ENCODE measurements at places on chromosomes 7 and 10.
A peak's percentile ranks its signal among the peaks of the same experiment; 100 is the strongest.

- DNase-seq: no peak
These were observed 803.6 kb downstream of the SORCS1 start for GRCh38 chr10:106360870-106361269.

DNA sequence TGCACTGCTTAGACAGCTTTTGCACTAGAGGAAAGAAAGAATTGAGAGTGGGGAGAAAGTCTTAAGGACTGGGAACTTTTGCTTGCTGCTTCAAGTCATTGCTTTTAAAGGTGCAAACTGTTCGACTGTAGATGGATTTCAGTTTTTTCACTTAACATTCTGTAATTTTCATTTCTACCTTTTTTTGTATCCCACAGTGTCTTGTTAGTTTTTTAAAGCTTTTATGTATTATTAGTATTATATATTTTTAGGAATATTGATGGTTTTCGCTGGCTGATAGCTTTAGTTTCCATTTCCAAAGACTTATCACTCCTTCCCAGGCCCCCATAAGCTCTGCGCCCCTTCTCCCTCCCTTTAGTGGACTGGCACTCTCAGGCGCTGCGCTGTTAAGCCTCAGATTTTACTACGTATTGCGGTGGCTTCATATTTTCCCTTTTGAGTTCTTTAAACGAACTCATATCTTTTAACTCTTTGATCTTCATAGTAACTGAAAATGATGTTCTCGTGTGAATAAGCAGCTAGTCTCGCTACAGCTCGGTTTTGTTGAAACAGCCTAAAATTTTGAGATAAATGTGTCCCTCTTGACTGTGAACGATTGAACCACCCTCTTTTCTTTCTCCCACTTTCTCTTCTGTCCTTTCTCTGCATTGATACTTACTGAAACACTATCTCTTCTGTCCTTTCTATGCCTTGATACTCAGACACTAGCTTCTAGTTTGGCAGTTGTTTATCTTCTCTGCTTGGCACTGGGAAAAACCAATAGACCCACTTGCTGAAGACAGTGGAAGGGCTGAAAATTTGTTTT, 2.5 kb upstream of the ETV1 start:
- no peak for DNase-seq

- DNase-seq: no peak
These were observed 261.0 kb upstream of the KLF6 start for GRCh38 chr10:4046030-4046429.

- DNase-seq: no peak
These were observed 5.1 kb upstream of the TSPAN12 start for GRCh38 chr7:120862987-120863590.

GRCh38 chr7:137882261-137882668, 35.5 kb upstream of the DGKI start:
- no peak for DNase-seq

GRCh38 chr10:46234431-46235060, 52.3 kb upstream of the ANTXRL start:
- DNase-seq: no peak

DNA sequence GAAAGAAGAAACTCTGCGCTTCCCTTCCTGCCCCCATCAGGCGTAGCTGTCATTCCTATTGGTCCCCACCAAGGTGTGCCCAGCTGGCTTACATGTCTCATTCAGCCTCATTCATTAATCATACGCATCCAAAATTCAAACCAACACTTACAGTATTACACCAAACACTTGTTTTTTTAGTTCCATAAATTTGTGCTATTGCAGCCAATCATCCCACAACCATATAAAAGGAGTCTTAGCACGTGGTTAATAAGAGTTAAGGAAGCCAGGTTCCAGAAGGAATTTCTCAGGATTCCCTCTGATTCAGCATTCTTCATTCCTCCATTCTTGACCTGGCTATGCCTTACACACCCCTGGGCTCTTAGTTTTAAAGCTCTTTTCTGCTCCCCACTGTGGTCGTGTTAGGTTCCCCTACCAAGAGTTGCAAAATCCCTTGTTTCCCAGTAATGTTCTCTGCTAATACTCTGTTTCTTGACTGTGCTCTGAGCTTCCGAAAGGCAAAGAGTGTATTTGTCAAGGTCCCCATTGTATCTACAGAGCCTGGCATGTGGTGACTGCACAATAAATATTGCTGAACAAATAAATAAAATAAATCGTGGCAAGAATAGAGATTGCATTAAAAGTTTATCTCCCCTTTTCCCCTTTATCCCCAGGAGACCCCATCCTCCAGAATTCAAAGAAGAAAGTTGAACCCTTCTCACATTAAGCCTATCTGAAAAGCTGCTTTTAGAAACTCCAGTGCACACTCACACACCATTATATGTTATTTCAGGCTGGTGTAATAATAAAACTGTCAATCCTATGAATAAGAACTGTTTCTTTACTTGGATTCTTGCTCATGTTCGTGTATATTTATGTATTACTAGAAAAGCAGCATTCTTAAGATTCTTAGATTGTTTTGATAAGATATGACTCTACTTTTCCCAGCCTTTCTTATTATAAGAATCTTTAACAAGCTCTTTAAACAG, 514.4 kb downstream of the INHBA start:
- no peak for DNase-seq

DNA sequence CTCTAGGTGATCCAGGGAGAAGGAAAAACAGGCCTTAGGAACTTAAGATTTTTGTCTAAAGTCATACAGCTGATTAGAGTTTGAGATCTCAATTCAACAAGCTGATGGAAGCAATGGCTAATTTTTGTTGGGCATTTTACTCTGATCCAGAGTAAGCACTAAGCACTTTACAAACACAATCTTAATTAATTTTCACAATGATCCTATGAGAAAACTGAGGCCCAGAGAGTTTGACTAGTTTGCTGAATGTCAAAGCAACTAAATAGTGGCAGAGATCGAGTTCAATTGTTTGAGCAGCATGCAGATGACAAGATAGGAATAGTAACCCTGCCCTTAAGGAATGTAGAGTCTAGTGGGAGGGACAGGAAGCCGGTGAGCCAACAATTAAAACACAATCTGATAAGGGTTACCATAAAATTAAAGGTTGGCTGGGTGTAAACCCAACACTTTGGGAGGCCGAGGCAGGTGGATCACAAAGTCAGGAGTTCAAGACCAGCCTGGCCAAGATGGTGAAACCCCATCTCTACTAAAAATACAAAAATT, 13.5 kb upstream of the RPEL1 start:
- DNase-seq: no peak

- DNase-seq: no peak
These were observed 33.2 kb upstream of the PAPSS2 start for GRCh38 chr10:87626422-87626892.

- DNase-seq: no peak
These were observed 52.6 kb downstream of the CHST3 start for GRCh38 chr10:72016608-72017300.

DNA sequence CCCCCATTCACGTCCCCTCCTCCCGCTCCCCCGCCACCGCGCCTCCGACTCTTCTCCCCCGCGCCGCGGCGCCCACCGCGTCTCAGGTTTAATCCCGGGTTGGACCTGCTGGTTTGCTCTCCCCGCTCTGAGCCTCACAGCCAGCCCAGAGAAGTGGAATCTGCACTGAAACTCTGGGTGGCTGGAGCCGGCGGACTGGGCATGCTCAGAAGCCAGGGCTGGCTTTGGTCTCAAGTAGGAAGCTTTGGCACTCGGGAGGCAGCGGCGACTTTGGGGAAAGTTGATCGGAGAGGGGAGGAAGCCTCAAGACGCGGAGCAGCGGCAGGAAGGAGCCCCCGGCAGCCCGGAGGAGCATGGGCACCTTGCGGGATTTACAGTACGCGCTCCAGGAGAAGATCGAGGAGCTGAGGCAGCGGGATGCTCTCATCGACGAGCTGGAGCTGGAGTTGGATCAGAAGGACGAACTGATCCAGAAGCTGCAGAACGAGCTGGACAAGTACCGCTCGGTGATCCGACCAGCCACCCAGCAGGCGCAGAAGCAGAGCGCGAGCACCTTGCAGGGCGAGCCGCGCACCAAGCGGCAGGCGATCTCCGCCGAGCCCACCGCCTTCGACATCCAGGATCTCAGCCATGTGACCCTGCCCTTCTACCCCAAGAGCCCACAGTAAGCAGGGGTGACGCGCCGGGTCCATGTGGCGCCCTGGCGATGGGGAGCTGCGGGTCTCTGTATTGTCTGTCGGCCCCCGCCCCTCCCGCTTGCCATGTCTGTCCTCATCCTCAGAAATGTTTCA, at the start of gene PRKG1:
Gene PRKG1 (plus strand): TSS at position 250 of the 791 bp plus-strand sequence.
- peak; percentile 11 for DNase-seq

- no peak for DNase-seq
These were observed 816.1 kb upstream of the C7orf33 start for GRCh38 chr7:147774461-147774860.

DNA sequence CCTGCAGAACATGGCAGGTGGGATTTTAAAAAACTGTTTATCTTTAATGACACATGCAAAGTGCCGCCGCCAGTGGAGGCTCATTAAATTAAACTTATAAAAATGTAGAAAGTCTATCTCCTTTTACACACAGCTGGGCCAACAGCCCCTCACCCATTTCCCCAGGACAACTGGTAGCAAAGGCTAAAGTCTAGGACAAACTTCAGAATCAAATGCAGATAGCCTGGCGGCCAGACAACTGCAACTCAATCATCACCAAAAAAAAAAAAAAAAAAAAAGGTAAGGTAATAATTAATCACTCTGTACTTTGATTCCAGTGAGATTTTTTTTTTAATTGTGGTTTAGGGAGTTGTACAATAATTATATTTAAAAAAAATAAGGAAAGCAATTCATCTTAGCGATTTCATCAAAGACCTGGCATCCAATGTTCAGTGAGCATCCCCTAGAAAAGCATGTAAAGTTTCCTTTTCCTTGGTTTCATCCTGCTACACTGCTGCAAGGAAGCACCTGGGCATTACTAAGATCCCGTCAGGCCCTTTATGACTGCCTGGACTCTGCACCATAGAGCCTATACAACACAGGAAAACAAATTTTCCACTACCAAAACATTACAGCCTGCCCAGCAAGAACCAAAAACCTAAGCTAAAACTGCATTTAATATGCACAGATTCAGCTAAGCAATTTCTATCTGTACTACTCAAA, 98.5 kb downstream of the GRB10 start:
- DNase-seq: peak; percentile 14

GRCh38 chr10:89233033-89233432, 18.5 kb downstream of the LIPA start:
- no peak for DNase-seq

DNA sequence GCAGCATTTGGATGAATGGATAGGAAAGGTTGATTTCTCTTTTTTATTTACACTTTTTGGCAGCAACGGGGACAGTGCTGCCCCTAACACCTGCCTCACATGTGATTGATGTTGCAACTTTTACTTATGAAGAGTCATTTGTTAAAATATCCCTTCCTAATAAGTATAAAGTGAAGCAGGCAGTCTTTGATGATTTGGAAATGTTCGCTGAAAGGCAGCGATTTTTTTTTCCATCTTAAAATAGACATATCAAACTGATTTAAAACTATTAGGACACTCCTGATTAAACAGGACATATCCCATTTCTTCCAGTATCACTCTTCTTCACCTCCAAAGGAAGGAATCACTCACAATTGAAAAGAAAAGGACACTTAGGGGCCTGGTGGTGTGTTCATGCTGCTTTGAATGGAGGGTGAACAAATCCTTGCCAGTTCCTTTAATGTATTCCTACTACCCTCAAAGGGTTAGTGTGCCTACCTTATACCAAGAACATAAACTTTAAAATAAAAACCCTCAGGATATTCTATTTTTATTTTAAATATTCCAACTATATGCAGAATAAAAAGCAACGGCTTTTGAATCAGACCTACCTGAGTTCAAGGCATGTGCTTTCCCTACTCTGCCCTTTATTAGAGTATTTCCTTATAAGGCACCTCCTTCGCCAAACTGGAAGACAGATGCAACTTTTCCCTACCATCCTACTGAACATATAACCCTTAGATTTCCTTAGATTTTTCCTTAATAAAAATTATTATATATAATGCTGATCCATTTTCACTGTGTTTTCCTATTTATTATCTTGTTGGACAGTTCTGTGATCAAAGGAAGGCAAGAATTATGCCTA, 1.1 kb downstream of the ADK start:
- no peak for DNase-seq

- DNase-seq: no peak
These were observed 7.4 kb upstream of the PTPRN2 start for GRCh38 chr7:158595068-158595467.

DNA sequence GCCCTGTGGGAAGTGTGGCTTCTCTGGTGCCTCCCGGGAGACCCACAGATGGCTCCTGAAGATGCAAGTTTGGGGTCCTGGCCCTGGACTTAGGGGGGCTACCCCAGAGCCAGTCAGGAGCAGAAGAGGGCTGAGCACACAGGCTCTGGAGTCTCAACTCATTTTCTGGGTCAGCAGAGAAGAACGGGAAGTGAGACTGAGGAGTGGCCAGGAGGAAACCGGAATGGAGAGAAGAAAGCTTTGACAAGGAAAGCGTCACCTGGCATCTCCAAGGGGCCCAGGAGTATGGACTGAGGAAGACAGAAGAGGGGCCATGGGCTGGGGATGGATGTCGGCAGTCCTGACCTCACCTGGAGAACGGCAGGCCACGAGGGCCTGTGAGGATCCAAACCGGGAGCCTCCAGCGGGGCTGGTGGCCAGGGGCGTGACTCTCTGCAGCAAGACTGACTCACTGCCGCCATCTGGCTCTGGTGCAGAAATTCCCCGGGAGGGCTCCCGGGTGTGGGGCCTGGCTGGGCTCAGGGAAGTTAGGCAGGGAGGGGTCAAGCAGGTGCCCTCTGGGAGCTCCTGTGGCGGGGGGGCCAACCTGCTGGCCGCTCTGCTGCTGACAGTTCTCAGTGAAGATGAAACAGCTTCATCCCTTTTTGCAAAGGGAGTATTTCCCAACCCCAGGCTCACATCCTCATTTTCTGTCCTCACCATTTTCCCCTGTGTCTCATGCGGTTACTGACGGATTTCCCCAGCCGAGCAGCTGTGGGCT, 23.6 kb downstream of the DAGLB start:
- DNase-seq: no peak

- no peak for DNase-seq
These were observed 207.9 kb downstream of the PHF14 start for GRCh38 chr7:11181590-11181989.

GRCh38 chr10:24035761-24036160, 173.2 kb upstream of the KIAA1217 start:
- DNase-seq: no peak

GRCh38 chr10:82953909-82954308, 1078.9 kb downstream of the NRG3 start:
- DNase-seq: no peak

DNA sequence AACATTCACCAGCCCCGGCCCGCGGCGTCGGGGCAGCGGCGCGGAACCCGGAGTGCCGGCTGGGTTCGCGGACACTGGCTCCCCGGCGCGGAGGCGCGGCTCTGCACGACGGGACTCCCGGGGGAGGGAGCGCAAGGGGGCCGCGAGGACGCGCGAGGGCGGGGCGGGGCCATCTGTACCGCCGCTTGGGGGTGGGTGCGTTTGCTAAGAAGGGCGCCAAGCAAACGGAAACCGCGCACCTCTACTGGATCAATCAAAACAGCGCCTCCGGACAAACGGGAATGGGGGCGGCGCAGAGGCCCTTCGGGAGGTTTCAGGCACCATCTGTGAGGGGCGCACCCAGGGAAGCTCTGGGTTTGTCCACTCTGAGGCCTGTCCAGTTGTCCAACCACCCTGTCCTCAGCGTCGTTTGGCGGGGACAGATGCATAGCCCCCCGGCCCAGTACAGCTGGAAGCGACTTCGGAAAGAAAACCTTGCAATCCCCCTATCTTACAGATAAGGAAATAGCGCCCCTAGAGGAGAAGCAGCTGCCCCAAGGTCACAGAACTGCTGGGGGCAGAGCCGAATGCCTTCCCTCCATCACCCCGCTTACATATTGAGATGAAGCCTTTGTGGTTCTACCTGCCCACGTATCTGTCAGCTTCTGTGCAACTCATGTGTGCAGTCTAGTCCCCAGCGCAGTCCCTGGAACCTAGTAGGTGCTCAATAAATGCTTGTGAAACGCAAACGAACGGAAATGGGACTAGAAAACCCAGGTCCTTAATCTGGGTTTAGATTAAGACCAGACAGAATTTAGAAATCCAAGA, 10.7 kb upstream of the SLIT1 start:
- DNase-seq: peak; percentile 54
